ENCODE measurements at places on chromosomes 7 and 10.

DNA sequence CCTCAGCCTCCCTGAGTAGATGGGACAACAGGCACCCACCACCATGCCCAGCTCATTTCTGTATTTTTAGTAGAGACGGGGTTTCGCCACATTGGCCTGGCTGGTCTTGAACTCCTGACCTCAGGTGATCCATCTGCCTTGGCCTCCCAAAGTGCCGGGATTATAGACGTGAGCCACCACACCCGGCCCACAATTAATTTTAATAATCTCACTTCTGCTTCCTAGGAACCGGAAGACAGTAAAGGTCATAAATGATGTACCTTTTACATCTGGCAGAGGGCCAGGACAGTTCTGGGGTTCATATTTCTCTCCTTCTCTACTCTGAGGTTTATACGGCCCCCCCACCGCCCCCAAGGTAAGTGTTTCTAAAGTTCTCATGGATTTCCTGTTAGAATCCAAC lies 31.2 kb upstream of the AOAH start:
- DNase-seq = no peak

DNA sequence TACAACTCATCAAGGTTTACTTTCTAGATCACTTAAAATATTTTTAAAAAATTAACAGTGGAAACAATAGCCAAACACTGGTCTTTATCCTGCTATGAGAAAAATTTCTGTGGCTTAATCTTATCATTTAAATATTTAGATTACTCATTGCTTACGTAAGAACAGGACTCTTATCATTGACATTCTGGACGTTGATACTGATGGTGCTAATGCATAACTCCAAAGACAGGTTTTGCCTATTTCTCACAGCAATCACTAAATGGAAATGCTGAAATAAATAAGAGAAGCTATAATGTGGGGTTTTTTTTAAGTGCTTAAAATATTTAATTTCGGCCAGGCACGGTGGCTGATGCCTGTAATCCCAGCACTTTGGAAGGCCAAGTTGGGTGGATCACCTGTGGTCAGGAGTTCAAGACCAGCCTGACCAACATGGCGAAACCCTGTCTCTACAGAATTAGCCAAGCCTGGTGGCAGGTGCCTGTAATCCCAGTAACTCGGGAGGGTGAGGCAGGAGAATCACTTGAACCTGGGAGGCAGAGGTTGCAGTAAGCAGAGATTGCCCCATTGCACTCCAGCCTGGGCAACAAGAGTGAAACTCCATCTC lies 195.0 kb downstream of the HGF start:
- DNase-seq = no peak

- no peak for DNase-seq
These were observed 6.3 kb upstream of the SNX13 start for GRCh38 chr7:17946591-17946990.

DNA sequence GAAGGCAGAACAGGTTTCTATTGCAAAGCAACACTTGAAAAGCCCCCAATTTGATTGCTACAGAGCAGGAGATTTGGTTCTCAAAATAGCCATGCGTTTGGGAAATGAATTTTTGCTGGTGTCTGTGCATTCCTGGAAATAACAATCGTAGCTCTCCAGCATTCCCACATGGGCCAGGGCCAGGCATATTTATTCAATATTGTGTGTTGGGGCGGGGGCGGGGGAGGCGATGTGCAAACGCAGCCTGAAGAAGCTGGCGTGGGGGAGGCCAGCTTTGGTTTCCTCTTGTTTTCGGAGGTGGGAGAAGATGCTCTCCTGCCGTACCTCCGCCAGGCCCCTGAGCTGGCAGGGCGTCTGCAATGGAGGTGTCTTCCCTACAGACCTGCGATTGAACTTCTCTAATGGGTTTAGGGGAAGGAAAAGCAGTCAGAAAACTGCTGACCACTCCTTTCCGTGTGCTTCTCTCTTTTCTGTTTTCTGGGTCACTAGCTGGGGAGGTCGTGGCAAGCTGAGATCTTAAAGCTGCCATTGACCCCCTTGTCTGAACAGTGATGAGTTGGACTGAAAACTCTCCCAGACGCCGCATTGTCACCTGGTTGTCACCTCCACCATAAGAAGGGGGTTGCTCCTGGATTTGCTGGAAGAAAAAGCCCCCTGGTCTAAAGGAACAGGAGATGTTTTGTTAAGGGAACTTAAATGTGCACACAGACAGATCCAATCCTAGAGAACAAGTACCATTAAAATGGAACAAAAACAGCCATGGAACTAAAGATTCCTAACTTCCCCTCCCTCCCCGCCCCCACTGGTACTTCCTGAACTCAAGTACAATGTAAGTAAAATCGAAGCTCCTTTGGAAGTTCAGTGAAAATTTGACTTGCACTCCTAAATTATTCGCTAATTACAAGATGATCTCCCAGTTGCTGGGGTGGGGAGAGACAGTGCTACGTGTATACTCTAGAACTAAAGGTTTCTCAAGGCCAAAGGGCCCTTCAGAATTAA lies 56.4 kb upstream of the HABP2 start:
- DNase-seq = no peak

- no peak for DNase-seq
These were observed 24.3 kb downstream of the SPAG6 start for GRCh38 chr10:22369434-22370072.
